Brain (organoid and tissue), 16 donors: ENCODE measurements at places on chromosomes 12 and 14. TPM values are rescaled to one million over a fixed set of nuclear protein-coding genes. Genes with fewer than 3 reads are reported as not detected.

DUSP16 gene
- 33.7 TPM for polyA plus RNA-seq

CLEC9A gene
- 0.80 TPM for polyA plus RNA-seq

LRRK2 gene
- 0.76 TPM for polyA plus RNA-seq

CPNE6 gene
- polyA plus RNA-seq: 20.6 TPM
